Ureter (tissue), 1 donor: ENCODE measurements at places on chromosomes 7 and 10.

GRCh38 chr10:93475871-93476270 lies 6.3 kb downstream of the MYOF start:
- no peak for DNase-seq

DNA sequence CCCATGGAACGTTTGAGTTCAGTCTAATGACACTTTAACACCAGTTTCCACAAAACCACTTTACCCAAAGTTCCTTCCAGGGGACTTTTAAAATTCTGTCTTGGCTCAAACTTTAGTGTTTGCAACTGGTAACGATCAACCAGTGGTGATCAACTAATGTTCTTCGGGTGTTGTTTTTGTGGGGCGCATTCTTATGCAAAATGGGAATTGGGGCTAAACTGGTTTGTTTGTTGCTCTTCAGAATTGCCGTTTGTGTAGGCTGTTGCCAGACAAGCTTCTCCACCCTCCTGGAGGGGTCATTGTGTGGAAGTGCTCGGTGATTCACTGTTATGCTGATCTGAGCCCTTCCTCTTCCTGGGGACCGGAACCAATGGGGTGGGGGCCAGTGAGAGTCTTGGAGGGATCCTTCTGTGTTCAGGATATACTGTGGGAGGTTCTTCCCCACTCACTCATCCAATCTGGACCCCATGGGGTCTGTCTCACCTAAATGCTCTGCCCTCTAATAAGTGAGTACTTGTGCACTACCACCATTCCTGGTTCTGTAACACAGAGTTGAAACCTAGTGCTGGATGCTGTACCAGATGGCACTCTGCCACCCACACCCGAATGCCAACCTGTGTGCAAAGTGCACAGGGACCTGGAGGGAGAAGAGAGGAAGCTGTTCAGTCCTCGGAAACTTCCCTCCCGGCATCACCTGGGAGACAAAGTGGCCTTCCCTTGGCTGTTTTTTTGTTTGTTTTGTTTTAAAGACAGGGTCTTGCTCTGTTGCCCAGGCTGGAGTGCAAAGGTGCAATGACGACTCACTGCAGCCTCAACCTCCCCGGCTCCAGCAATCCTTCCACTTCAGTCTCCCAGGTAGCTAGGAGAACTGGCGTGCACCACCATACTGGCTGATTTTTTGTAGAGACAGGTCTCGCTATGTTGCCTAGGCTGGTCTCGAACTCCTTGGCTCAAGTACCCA lies 2.1 kb downstream of the NFE2L3 start:
- DNase-seq = peak; percentile 54

GRCh38 chr7:35856175-35856574 lies 55.3 kb downstream of the SEPTIN7 start:
- DNase-seq = no peak

DNA sequence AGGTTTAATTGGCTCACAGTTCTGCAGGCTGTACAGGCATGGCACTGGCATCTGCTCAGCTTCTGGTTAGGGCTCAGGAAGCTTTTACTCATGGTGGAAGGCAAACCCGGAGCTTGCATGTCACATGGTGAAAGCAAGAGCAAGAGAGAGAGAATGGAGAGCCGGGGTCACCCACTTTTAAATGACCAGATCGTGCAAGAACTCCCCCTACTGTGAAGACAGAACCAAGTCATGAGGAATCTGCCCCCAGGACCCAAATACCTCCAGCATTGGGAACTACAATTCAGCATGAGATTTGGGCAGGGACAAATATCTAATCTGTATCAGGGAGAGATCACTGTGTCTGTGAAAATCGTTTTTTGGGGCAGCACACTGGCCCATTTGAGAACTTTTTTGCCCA lies 110.0 kb upstream of the MYO3A start:
- DNase-seq = no peak
